ENCODE measurements at places on chromosomes 7 and 10.

GRCh38 chr7:92244808-92245486, 767 bp downstream of the KRIT1 start:
- no peak for DNase-seq

GRCh38 chr10:47348138-47348651, at the start of gene RBP3:
Gene RBP3 (plus strand): TSS chr10:47348363. CDS start chr10:47348485, 122 bp downstream.
- no peak for DNase-seq

- DNase-seq, result no peak
These were observed 108.7 kb downstream of the MKLN1 start for GRCh38 chr7:131436384-131436783.

- DNase-seq, result no peak
These were observed 6.4 kb downstream of the CLDN12 start for GRCh38 chr7:90409667-90410066.

DNA sequence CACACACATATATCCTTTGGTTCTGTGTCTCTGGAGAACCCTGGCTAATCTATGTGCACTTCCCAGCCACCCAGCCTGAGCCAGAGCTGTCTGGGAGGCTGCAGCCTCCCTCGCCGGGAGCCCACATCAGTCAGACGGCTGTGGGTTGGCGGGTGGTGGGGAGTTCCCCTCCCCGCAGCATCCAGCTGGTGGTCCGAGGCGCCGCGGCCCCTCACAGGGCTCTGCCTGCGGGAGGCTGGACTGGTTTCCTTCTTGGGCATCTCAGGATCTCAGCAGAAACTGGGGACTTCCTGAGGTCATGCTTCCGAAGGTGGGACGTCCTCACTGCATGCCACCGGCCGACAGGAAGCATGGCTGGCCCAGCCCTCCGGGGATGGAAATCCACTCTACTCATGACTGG, 22.0 kb upstream of the PSMG3 start:
- DNase-seq, result peak; percentile 83

- no peak for DNase-seq
These were observed 22.0 kb upstream of the UBE3C start for GRCh38 chr7:157116762-157117161.

- no peak for DNase-seq
These were observed 77.5 kb upstream of the CTTNBP2 start for GRCh38 chr7:117950601-117951260.

DNA sequence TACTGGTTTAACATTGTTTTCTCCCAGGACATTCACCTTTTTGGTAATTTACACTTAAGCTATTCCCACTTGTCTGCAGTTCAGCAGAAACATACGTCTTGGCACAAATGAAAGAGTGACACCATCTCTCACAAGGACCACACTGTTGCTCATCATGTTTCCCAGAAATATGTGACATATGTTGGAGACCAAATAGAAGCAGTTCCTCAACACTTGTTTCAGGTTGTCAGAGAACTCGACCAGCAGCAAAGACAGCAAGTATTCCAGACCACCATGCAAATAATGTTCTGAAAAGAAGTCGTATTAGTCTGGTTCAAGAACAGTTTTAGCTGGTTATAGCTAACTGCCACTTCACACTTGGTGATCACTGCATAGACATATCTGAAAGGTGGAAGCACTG, 81.3 kb upstream of the KLF6 start:
- DNase-seq, result no peak

GRCh38 chr10:78959217-78959923, 109.4 kb upstream of the ZMIZ1 start:
- no peak for DNase-seq

- DNase-seq, result no peak
These were observed 1.5 kb upstream of the CALHM3 start for GRCh38 chr10:103480521-103480920.

GRCh38 chr7:150992833-150993302, 2.1 kb downstream of the NOS3 start:
- DNase-seq, result peak; percentile 40

Data from DND-41 (cell line).